ENCODE measurements at places on chromosomes 3 and 15.

- DNase-seq = no peak
Measured at GRCh38 chr3:158205994-158206393, 96.1 kb downstream of the RSRC1 start.

- DNase-seq = no peak
Measured at GRCh38 chr3:56183529-56183928, 284.7 kb downstream of the ERC2 start.

- no peak for DNase-seq
Measured at GRCh38 chr3:69698728-69699127, 40.5 kb upstream of the MITF start.

DNA sequence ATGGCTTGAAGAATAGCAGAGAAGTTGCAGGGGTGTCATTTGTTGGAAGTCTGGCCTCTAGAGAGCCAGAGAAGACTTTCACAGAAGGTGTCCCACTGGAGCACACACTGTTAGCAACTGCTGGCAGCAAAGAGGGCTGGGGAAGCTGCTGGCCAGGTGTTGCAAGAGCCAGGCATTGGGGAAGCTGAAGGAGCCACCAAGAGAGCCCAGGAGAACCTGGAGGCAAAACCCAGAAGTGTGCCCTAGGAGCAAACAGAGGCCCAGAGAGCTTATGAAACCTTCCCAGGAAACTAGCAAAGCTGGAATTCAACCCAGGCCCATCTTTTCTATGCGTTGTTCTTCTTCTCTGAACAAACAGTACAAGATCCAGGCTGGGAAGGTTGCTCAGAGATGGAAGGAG lies 132.7 kb upstream of the TRIM42 start:
- DNase-seq = no peak

- no peak for DNase-seq
Measured at GRCh38 chr3:65478551-65479500, 559.9 kb downstream of the MAGI1 start.

- no peak for DNase-seq
Measured at GRCh38 chr15:51505251-51505650, 117.3 kb downstream of the DMXL2 start.

DNA sequence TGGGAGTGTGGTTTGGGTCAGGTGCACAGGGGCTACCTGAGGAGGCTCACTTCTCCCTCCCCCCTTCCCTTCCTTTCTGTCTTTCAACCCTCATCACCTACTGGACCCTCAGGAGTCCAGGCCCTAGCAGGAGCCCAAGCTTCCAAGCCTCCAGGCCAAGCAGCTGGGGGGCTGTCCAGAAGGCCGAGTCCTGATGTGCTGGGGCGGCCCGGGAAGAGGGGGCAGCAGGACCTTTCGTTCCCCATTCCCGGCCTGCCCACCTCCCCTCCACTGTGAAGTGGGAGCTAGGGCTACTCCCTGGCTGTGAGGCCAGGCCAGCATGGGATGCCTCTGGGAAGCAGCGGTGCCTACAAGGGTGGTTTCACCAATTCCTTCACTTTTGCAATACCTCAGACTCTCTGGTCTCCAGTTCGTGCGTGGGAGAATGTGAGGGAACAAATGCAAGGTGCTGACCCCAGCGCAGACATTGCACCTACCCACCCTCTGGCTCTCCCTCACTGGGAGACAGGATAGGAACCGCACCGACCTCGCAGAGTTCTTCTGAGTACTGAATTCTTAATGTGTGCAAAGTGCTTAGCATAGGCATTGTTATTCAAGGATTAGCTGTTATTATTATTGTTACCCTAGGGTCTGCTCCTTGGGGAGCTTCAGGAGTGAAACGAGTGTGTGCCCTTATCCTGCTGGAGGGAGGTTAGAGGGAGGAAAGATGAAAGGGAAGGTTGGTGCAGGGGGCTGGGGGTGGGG lies 2.5 kb downstream of the EPHB3 start:
- DNase-seq = no peak

GRCh38 chr3:32948625-32949445 lies 2.6 kb upstream of the CCR4 start:
- DNase-seq = no peak

DNA sequence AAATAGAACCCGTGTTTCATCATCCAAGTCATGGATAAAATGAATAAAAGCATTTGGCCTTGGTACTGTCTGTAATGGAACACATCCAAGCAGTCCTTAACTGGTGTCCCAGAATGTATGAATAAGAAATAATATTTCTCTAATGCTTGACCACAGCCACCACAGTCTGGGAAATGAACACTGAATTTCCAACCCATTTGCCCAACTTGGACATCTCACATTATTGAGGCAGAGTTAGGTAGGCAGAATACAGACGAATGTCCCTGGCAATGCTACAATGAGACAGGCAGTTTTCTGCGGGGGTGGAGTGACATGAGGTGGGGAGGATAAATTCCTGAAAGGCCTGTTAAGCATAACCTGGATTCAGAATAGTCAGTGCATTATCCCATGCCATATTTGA lies 245.7 kb downstream of the ZIC1 start:
- no peak for DNase-seq

- no peak for DNase-seq
Measured at GRCh38 chr3:57791245-57791644, 35.1 kb downstream of the SLMAP start.

DNA sequence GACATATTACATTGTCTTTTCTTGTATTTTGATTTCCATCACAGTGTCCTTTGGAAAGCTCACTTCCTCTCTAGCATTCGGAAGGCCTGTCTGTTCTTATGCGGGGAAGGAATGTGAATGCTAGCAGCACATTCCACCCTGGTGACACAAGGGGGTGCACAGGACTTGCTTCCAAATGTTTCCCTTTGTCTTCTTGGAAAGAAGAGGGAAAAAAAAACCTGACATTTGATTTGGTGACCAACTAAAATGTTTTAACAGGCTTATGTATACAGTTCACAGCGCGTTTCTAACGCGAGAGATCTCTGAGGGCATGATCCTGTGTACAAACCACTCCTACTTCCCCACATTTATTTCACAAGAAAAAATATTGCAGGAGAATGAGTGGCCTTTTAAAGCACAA lies 107.6 kb upstream of the FXR1 start:
- no peak for DNase-seq

DNA sequence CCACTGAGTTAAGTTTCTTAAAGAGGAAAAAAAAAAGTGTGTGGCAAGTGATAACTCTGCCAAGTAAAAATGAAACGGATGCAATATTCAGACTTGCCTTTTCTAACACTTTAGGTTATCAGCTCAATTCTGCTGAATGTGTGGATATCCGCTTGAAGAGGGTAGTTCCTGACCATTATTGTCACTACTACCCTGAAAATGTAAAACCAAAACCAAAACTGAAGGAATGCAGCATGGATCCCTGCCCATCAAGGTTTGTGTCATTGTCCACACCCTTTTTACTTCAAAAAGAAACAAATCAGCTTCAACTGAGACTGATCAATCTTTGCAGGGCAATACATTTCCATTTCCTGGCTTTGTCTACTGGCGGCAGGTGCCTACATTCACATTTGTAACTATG lies 236.1 kb downstream of the ADAMTSL3 start:
- DNase-seq = no peak

GRCh38 chr15:95300958-95301357 lies 1029.5 kb upstream of the NR2F2 start:
- DNase-seq = no peak

DNA sequence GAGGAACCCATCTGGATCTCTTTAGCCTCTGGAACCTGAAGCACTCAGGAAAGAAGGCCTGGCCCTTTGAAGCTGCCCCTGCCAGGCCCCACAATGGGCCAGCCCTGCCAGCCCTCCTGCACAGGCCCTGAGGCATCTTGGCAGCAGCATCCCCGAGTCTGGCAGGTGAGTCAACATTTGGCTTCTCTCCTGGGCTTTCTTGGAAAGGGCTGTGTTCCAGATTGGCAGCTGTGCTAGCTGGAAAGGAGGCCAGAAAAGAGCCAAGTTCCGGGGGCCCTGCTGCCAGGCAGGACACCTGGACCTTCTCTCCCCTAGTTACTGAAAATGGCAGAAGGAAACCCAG lies 187.2 kb downstream of the SHQ1 start:
- no peak for DNase-seq

- DNase-seq = no peak
Measured at GRCh38 chr15:99568625-99569352, 3.0 kb downstream of the MEF2A start.

- DNase-seq = no peak
Measured at GRCh38 chr3:184419171-184419570, 39.3 kb downstream of the CHRD start.

DNA sequence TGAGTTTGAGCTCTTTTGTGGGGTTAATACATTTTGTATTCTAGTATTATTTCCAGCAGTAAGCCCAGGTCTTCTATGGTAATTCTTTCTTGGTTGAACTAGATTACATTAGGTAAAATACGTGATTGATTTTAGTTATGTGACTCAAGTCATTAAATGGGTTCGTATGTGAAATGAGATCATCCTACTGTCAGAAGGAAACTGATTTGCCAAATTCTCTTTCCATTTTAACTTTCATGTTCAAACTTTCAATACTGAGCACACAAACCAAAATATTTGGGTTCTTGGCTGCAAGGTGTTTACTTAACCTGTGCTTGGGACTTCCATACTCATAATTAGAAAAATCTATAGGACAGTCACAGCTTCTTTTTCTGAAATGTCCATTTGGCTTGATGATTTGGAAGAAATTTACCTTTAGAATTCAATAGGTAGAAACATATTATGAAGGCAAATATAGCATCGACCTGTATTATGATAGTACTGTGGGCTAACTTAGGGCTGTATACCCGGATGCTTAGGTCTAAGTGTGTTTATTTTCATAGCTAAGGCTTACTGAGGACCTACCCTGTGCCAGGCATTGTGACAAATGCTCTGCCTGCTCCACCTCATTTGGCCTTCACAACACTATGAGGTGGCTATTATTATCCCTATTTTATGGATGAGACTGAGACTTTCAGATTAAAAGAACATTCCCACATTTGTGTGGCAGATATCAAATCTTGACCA lies 631.8 kb upstream of the GRM7 start:
- no peak for DNase-seq

GRCh38 chr3:108024146-108024850 lies 66.5 kb downstream of the CD47 start:
- DNase-seq = no peak

- no peak for DNase-seq
Measured at GRCh38 chr3:59939826-59940426, 890.1 kb upstream of the CFAP20DC start.

DNA sequence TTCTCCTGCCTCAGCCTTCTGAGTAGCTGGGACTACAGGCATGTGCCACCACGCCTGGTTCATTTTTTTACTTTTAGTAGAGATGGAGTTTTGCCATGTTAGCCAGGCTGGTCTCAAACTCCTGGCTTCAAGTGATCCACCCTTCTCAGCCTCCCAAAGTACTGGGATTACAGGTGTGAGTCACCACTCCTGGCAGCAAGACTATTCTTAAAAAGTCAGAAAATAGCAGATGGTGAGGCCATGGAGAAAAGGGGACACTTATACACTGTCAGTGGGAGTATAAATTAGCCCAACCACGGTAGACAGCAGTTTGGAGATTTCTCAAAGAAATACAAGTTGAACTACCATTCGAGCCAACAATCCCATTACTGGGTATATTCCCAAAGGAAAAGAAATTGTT lies 603.3 kb upstream of the TBL1XR1 start:
- DNase-seq = no peak

DNA sequence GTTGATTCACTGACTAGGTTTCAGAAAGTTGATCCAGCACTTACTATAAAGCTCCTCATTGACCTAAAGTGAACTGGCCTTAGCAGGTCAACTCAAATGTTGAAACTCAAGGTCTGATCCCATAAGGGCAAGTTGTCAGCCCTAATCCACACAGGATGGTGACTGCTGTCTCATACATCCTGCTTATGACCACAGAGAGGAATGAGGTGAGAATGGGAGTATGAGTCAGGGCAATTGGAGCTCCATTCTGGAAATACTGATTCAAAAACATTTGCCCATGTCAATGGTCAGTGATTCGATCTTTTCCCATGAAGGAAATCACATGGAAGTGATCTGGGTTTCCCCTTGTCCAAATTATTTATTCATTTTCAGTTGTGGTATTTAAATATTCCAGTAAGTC lies 78.7 kb downstream of the ZNF385D start:
- no peak for DNase-seq

- DNase-seq = no peak
Measured at GRCh38 chr3:121545049-121545573, 677 bp downstream of the POLQ start.

- no peak for DNase-seq
Measured at GRCh38 chr3:192281207-192281880, 446.0 kb downstream of the FGF12 start.

GRCh38 chr3:160806094-160806493 lies 50.1 kb downstream of the PPM1L start:
- no peak for DNase-seq

DNA sequence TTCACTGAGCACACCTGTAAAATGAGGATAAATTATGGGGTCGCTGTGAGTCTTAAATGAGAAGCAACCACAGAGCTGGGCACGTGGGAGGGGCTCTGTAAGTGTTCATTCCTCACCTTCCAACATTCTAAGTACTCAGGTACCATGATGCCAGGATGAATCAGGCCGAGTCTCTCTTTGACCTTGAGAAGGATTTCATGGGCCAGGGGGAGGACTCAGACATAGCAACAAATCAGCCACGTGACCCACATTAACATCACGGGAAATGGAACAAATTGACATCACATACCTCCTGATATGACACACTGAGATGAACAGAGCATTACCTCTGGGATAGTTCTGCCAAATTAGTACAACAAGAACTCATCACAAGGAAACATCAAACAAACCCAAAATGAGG lies 35.2 kb upstream of the USP3 start:
- DNase-seq = no peak

GRCh38 chr15:98649472-98650416 lies 1.4 kb downstream of the IGF1R start:
- peak; percentile 67 for DNase-seq

DNA sequence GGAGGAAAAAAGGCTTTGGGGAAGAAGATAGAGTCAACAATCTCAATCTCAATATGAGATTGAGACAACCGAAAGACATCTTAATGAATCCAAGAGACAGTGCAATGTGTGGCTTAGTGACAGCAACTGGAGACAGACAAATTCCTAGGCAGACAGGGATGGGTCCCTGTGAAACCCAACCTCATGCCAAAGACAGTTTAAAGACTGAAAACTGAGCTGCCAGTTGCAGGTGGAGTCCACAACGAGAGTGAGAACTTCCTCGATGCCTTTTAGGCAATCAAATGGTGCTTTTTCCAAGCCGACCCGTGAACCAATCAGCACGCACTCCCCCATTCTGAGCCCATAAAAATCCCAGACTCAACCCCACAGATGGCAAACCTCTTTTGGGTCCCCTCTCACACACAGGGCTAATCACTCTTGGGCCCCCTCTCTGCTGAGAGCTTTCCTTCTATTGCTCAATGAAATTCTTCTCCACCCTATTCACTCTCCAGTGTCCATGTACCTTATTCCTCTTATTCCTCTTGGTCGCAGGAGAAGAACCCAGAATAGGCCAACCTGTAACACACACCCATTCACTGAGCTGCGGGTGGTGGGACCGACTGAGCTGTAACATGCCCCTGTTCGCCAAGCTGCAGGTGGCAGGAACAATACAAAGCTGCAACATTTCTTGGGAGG lies 34.8 kb downstream of the ZMAT3 start:
- DNase-seq = no peak

GRCh38 chr3:196288141-196288460 lies 575 bp upstream of the PCYT1A start:
- DNase-seq = no peak

Data from CD4-positive, alpha-beta T cell (primary cell).